T-helper 2 cell (primary cell): ENCODE measurements at places on chromosomes 5 and 9.

DNA sequence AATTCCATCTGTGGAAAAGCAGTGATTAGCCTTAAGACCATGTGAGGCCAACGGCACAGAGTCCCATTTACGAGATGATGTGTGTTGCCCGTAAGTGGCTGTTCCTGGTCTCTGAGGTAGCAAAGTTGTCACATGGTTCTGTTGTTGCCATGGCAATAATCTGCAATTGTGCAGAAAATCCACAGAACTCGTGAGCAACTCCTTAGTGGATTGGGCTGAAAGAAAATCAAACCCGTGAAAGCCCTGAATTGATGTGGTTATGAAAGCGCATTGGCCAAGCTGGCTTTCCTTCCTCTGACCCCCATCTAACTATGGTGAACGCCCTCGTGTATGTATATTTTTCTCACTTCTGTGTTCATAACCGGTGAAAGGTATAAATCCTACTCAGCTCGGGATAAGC, 614.7 kb downstream of the EBF1 start:
- no peak for DNase-seq

GRCh38 chr9:127179633-127180441, 57.4 kb upstream of the ANGPTL2 start:
- no peak for DNase-seq

- DNase-seq: no peak
These were observed 1.9 kb downstream of the PTPN3 start for GRCh38 chr9:109496218-109496617.

DNA sequence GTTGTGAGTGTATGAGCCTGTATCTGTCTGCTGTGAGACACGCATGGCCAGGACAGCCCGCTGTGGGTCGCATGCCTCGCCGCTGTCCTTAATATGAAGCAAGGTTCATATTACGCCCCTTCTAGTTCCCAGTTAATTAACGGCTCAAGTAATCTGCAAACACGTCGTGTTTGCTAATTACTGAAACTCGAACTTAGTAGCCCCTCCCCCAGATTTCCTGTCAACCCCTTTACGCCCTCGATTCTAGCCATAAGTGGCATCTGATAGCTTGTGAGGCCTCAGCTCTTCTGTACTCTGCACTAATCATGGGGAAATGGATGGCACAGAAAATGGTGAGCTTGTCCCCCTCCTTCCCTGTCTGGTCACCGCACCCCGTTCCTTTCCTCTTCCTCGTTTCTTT, 116.9 kb upstream of the OTULINL start:
- DNase-seq: no peak

DNA sequence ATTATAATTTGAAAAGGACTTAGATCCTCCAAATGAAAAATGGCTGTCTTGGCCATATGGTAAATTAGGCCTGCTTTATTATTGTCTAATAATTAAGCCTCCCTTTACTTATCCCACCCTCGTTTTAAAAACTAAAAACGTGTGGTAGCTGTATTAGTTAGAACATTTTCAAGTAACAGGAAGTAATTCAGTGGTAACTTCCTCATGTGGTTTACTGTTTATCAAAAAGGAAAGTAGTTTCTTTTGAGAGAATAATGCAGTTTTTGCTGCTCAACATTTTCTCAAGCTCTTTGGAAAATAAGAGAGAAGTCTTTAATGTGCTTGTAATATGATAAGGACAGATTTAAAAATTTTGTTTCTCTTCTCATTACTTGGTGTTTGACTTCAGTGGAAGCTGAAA, 26.0 kb downstream of the ZCCHC7 start:
- DNase-seq: no peak

DNA sequence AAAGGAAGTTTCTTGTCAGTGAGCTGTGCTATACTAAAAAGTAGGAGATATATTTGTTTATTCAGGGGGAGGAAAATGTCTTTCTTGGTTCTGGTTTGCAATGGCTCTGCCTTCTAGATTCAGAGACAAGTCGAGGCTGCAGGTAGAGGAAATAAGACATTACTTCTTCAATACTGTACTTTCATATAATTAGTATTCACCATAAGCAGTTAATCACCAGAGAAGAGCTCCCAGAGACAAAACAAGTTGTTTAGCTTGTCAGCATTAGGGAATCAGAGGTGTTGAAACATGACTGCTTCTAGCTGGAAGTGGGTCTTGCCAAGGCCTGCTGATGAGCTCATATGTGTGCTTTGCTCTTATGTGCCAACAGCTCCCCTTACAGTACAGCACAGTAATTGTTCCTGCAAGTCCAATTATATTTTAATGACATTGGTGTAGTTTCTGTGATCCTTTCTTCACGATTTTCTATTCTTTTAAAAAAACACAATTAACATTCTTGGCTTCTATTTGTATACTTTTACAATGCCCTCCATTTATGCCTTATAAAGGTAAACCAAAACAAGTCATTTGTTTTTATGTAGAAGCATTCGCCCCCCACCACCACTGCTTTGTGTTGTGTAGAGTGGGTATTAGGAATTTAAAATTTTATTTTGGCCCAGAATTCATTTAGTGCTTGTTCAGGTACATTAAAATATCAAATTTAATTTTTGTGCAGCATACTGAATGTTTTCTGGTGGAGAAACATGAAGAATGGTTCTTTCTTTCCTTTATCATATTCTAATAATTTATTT, 112.2 kb downstream of the RPS23 start:
- DNase-seq: no peak

- peak; percentile 5 for DNase-seq
These were observed 37.1 kb downstream of the VAV2 start for GRCh38 chr9:133954862-133955529.
